ENCODE measurements at places on chromosomes 16 and 17.

DNA sequence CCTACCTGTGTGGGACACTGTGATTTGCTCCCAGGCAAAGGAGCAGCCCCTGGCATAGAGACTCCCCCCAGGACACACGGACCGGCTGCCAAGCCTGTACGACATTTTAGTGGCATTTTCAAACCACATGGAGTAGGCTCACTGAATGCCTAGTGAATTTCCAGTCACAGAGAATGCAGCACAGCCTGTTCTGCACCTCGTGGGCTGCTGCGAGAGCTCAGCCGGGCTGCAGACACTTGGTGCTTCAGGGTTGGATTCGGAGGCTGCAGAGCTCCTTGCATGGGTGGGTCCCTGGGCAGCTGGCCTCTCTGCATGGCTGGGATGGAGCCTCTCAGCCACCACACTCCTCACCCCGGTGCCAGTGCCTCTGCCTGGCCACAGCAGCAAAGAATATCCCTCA lies 51.2 kb upstream of the HNF1B start:
- no peak for DNase-seq

DNA sequence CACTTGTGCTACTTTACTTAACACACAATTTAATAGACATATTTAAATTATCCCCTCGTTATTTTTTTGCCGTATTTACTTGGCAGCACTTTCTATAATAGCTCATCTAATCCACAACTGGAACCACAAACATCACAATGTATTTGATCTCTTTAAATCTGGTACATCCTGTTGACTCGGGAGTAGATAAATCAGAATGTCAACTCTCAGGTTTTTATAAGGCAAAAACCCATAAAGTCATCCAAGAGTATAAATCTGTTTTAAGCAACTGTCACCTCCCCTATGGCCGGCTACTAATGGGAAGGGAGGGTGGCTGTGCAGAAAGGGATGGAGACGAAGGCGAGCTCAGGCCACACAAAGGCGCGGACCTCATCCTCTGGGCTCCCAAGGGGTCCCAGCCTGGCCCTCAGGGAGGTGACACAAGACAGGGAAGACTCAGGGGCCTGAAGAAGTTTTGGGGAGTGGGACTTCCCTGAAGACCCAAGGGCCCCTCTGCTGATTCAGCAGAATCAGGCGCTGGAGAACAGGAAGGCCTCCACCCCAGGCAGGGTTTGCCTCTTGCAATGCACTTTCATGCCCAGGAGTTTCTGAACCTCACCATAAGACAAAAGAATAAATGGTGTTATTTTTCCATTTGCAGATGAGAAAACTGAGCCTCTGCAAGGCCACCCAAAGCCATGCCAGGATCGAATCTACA lies 122.5 kb downstream of the ZNF423 start:
- no peak for DNase-seq

DNA sequence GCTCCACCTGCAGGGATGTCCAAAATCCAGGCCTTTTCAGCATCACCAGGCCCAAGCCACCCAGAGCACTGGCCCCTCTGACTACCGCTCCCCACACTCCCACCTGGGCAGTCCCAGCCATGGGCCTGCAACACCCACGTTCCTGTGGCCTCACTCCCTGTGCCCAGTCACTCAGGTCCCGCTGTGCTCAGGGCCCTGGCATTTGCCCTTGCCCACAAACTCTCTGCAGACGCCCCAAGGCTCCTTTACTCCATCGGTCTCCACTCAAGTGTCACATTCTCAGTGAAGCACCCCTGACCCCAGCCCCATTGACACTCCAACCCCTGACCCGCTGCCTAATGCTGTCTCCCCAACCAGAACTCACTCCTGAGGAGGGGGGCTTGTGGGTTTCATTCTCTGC lies 23.6 kb downstream of the MPG start:
- DNase-seq: no peak

DNA sequence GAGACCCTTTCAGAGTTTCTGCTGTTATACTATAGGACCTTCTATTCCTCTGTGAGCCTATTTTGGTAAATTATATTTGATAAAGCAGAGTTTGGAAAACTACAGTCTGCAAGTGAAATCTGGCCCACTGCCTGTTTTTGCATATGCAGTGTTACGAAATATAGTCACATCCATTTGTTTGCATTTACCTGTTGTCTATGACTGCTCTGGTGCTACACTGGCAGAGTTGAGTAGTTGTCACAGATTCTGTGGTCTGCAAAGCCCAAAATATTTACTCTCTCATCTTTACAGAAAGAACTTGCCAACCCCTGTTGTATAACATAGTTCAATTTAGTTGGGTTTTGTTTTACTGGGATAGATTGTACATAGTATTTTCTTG lies 42.3 kb downstream of the TNRC6A start:
- DNase-seq: no peak

GRCh38 chr16:22035153-22035552 lies 27.2 kb downstream of the MOSMO start:
- no peak for DNase-seq

DNA sequence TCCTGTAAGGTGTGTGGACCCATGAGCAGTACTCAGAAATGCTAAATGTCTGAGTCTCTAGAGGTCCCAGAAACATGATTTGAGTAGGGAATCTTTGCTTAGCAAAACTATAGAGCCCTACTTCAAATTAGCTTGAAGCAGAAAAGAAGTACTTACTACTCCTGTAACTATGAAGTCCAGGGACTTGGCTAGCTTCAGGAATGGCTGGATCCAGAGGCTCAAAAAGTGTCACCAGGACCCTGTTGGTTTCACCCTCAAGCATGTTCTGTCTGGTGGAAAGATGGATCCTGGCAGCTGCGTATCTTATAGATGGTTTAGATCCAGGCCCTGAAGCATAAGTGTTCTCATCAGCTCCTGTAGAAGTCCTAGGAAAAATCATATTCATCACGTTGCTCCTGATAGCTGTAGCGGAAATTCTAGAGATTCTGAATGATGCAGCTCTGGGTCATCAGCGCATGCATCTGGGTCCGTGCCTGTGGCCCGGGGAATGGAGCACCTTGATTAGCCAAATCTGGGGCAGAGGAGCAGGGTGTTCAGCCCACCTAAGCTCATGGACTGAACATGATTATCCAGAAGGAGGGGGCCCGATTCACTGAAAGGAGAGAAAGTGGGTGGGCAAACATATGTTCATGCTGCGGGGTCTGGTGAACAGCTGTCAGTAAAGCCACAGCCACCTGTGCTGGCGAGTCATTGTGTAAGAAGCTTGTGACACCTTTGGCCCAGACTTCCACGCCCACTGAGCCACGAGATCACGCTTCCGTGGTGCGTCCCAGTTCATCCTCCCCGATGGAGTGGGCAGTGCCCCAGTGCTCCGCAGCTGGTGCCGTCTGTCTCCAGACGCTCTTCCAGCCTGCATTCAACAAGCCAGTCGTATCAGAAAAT lies 260.6 kb downstream of the CPPED1 start:
- DNase-seq: no peak

DNA sequence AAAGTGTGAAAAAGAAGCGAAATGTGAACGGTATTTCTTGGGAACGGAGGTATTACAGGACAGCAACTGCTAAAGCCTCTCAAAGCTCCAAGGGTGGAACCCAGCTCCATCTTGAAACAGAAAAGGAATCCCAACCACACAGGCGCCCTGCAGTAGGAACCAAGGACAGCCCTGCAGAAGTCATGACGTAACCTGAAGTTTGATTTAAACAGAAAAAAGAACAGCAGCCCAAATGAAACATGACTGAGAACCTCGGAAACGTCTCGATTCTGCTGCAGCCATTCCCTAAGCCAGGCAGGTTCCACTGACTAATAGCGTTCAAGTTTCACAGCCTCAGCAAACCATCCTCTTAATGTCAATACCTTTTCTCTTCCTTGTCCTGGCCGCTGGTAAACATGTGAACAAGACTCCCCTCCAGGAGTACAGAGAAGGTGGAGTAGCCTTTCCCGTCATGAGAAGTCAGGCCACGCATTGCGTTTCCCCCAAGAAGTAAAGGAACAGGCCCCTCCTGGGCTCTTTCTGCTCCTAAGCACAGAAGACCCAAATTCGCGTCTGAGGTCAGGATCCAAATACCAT lies 20.1 kb downstream of the SIAH1 start:
- peak; percentile 37 for DNase-seq

DNA sequence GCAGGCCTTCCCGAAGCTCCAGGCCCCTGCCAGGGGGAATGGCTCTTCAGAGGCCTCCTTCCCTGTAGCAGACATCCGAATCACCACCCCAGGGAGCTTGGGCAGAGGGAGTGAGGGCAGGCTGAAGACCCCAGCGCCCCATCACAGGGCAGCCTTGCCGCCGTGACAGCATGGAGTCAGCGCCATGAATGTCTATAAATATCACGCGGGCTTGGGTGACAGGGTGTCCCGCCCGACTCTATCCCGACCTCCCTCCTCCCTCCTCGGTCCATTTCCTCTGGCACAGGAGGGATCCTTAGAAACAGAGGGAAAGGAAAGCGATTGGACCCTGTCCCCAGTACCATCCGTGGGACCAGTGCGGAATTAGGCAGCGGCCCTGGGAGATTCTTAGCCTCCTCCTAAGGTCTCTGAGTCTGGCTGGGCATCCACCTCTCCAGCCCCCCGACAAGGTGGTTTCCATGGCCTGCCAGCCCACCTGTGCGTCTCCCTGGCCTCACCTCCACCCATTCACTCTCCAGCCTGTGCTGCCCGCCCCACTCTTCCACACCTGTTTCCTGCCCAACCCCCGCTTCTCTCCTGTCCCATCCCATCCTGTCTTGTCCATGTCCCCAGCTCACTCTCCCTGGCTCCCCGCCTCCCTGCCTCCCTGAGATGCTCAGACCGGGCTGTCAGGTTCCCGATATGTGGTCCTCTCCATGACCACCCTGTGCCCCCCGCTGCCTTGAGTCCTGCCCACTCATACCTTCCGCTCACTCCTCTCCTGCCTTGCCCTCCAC lies 5.1 kb downstream of the ATP2A1 start:
- DNase-seq: no peak

DNA sequence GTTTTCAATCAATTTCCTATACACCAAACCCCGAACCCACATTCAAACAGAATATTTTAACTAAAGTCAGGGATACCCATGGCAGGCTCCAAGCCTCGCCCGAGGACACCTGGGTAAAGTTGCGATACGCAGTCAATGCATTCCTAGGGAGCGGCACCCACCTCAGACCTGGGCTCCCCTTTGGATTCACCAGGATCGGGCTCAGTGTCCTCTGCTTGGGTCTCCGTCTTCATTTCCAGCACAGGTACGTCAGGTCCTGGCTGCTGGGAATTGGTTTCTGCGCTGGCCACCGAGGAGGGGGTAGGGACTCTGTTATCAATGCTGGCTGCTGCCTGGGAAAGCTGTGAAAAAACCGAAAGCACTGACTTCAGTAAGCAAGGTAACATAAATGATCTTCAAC lies 51.7 kb upstream of the TRAP1 start:
- DNase-seq: no peak

GRCh38 chr17:64982139-64982915 lies 63.0 kb upstream of the LRRC37A3 start:
- DNase-seq: no peak

DNA sequence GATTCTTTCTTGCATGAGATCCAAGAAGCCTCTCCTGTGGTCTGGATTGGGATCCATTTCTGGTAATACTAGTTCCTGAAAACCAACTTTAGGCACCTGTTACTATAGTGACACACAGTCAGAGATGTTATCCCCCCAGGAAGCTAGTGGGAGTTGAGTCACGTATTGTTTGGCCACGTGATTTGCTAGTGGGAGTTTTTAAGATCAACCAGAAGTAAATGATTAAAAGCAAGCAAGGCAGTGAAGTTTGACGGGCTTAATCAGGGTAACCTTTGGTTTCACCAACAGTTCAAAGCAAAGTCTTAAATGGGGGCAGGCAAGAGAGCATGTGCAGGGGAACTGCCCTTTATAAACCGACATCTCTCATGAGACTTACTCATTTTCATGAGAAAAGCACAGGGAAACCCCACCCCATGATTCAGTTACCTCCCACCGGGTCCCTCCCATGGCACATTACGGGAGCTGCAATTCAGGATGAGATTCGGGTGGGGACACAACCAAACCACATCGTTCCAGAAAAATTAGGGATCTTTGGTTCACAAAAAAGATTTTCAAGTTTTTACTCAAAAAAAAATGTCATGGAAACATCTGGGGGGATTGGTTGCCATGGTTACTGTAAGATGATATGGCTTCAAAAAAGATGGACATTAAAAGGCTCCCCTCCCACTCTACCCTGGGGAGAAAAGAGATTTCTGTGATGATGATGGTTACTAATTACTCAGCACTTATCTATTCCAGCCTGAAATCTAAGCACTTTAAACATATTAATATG lies 483.1 kb upstream of the ERCC4 start:
- no peak for DNase-seq

GRCh38 chr16:30524575-30525568 lies 1.5 kb downstream of the ZNF768 start:
- DNase-seq: no peak

DNA sequence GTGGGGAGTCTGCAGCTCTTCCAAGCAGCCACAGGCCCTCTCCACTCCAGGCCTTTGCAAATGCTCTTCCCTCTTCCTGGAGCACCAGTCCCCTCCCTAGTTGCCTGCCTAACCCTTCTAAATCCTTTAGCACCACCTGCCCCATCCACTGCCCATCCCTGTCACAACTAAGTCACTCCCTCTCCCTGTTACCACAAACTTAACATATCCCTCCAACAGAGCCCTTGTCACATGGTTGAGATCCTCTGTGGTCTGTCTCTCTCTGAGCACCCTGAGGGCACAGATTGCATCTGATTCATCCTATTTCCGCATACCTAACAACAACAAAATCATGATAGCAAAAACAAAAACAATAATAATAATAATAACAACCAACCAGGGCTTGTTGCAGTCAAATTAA lies 11.0 kb upstream of the BEAN1 start:
- no peak for DNase-seq

GRCh38 chr16:50400967-50401348 lies 32.2 kb upstream of the BRD7 start:
- DNase-seq: no peak

DNA sequence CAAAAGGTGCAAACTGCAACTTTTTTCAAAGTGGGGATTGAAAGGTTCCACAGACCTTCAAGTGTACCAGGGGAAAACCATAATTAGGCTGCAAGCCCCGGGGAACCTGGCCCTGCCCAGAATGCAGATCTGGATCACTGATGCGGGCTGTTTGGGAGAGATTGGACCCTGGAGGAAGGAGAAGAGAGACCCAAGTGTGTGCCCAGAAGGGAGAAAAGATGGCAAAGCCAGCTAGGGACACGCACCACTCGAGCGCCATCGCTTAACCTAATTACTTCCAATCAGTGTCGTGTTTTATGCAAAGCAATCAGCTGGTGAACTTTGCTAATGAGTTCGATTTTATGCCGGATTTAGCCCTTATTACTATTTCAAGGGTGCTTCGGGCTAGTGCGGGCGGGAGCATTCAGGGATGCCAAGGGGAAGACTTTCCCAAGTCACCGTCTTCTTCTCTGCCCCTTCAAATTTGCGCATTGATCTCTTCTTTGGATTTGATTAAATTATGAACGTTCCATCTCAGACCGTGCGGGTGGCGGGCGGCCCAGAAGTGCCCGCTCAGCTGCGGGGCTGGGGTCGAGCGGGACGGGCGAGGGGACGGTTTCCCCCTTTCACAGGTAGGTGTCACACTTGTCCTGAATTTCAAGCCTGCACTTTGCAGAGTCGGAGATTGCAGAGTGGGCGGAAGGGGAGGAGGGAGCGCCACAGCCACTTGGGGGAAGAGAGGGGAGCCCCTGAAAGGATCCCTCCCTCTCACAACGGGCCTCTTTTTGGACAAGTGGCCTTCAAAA lies 4.0 kb downstream of the IRX5 start:
- no peak for DNase-seq

- peak; percentile 78 for DNase-seq
Measured at GRCh38 chr16:30984669-30985400, at the start of gene HSD3B7. TSS of gene HSD3B7 (plus strand) at chr16:30985207. CDS start at chr16:30985659, 452 bp downstream.
